ENCODE measurements at places on chromosomes 7 and 10.

DNA sequence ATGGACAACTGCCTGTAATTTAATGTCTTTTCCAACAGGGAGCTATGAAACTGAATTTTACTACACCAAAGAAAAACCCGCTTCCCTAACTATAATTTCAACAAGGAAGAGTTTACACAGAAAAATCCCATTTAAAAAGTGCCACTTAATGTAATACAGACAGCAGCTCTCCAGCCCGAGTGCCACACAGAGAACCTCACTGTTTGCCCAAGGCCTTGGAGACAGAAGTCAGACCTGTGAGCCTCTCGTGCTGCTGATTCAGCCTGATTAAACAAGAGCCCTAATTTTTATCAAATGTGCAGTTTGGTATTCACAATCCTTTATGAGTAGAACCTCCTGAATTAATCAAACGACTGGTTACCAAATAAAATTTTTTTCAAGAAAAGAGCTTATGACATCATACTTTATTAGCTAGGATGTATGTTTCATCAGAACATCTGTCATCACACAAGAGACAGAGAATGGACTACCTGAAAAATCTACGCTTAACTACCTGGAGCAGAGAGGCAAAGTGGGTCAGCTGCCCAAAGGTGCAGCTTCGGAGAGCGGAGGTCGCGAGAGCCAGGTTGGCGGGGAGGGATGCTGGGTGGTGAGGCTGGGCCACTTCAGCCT lies 543.6 kb downstream of the SDK1 start:
- no peak overlapping the region for H3K4me3 ChIP-seq
- no peak overlapping the region for H3K27ac ChIP-seq
- no peaks in the 10 kb centered on the region for H3K36me3 ChIP-seq
- no peaks in the 10 kb centered on the region for H3K4me1 ChIP-seq

DNA sequence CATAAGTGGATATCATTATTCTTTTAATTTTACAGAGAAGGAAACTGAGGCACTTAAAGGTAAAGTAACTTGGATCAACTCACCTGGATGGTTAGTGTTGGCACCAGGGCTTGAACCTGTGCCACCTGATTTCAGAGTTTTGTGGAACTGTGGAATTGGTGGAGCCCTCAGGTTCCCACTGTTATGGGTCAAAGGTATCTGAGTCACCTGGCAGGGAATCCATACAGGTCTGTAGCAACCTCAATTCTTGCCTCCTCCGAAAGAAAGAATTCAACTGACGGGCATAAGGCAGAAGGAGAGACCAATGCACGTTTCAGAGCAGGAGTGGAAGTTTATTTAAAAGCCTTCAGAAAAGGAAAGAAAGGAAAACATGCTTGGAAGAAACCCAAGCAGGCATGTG lies 25.2 kb upstream of the ADAMTS14 start:
- H3K36me3 ChIP-seq: no peaks in the 10 kb centered on the region
- no peak overlapping the region for H3K4me3 ChIP-seq
- H3K27me3 ChIP-seq: no peaks in the 10 kb centered on the region
- no peak for DNase-seq
- H3K4me1 ChIP-seq: no peaks in the 10 kb centered on the region
- no peak overlapping the region for H3K27ac ChIP-seq

DNA sequence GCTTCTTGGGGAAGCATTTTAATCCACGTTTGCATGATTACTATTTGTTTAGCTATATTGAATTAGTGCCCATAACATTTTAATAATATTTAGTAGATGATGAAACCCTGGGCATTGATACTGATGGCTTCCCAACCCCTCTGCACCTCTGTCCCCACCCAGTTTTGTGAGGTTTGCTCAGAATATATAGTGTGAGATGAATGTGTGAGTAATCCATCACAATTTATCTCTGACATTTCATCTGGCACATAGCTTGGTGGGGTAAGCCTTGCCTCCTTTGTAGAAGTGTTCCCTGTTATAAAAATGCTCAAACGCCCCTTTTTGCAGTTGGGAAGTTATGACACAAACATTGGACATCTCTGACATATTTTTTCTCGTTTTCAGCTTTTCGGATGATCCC lies 104.2 kb downstream of the WNT2 start:
- no peak overlapping the region for H3K27ac ChIP-seq
- H3K36me3 ChIP-seq: no peaks in the 10 kb centered on the region
- no peaks in the 10 kb centered on the region for H3K4me1 ChIP-seq
- no peak overlapping the region for H3K4me3 ChIP-seq
- no peak for DNase-seq

DNA sequence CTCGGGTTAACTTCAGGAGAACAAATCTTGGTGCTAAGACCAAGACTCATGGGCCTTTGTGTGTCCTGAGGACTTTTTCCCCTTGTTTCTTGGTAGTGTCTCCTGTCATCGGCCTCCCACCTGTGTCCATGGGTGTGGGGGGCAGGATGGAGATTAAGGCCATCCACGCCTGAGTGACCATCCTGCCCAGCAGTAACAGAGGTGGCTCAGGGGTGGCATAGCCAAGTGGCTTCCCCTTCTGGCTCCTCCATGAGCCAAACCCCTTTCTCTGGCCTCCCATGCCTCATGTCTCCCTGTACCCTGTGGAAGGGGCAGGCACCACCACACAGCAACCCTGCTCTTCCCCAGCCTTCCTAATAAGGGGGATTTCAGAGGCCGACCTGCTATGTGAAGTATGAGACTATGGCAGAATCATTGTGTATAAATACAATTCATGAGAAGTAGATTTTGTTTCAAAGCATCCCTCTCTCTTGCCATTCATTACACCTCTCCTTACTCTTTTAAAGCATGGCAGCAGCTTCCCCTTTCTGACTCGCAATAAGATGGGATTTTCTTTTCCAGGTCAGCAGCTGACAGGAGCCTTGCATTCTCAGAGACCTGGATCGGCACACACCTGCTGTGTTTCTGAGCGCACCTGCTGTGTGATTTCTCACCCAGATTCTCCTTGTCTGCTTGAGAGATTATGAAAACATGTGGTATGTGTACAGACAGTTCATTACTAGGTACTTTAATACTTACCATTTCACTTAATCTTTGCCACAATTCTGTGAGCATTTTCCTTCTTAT lies 102.5 kb downstream of the XPNPEP1 start:
- DNase-seq: no peak
- H3K4me3 ChIP-seq: no peak overlapping the region
- no peaks in the 10 kb centered on the region for H3K27me3 ChIP-seq
- no peak overlapping the region for H3K27ac ChIP-seq

DNA sequence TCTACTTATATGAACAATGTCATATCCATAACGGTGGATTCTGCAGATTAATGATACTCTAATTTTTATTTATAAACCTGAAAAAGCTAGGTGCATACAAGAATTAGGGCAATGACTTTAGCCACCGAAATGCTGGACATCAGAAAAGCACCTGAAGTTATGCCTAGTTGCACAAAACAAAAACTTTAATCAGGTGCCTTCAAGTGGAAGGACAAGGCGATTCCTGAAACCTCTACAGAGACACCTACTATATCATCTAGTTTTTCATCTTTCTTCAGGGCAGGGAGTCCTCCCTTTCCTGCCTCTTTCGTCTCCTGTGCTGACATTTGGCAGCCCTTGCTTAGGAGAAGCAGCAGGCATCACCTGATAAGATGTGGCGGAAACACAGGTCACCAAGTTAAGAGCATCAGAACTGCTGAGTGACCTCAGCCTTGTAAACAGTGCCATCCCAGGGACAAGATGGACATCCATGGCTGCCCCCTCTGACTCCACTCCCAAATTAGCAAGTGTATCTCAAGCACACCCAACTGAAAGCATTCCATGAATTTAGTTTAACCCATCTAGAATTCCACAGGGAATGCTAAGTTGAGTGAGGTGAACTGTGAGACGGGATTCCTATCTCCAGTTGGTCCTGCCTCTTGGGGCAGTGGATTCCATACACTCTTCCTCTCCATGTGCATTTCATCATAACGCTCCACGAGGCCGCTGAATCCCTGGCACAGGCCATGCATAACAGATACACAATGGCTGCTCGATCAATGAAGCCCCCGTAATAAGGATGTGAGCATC lies 5.8 kb downstream of the ITPRIP start:
- H3K4me1 ChIP-seq: no peaks in the 10 kb centered on the region
- no peaks in the 10 kb centered on the region for H3K27me3 ChIP-seq
- no peaks in the 10 kb centered on the region for H3K36me3 ChIP-seq
- no peak overlapping the region for H3K4me3 ChIP-seq
- DNase-seq: no peak

DNA sequence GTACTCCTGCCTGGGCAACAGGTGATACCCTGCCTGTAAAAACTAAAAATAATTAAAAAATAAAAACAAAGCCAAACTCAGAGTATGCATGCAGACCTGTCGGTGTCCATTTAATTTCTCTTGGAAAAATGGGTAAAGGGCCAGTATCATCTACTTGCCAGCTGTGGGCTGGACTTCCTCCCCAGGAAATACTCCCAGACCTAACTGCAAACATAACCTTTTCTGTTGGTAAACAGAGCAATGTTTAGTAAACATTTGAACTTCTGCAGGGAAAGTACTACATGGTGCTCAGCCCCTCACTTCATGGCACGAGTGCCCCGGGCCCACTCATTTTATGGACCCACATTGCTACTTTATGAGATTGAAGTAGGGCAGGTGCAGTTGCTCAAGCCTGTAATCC lies 10.2 kb upstream of the TMEM248 start:
- H3K4me3 ChIP-seq: no peak overlapping the region
- H3K36me3 ChIP-seq: no peaks in the 10 kb centered on the region
- H3K27ac ChIP-seq: no peak overlapping the region
- no peaks in the 10 kb centered on the region for H3K4me1 ChIP-seq

DNA sequence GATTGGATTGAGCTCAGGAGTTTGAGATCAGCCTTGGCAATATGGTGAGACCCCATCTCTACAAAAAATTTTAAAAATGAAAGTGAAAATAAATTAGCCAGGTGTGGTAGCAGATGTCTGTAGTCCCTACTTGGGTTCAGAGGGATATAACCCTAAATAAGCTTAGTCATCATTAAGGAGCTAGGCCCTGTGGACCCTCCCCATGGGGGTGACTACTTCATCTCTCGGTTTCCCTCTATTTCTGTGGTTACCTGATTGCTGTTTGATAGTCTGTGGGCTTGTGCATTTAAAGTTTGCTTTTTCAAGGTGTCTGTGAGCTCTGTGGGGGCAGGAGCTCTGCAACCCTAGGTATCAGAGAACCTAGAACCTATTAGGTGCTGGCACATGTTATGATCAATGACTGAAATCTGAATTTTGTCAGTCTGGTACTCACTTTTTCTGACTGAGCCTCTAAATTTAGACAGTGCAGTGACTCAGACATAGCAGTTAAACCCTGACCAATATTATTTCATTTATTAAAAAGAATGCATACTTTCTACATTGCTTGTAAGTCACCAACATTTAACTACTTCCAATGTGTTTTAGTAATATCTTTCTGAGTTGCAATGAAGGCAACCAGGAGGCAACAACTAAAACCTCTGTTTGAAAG lies 8.1 kb upstream of the CUZD1 start:
- no peak overlapping the region for H3K27ac ChIP-seq
- no peaks in the 10 kb centered on the region for H3K36me3 ChIP-seq

DNA sequence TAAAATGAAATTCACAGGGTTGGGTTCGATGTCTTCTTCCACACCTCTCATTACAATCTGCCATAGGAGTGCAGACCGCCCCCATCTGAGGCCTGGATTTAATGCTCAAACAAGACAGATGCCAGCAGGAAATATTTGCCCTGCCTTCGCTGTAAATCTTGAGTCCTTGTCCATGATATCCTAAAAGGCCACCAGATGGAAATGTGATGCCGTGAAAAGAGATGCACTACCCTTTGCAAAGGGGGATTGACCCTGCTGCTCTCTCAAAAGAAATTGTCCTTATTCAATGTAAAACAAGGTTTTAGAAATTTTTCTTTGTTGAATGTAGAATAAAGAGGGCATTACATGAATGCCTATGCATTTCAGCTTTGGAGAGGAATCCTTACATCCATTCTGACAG lies 37.5 kb downstream of the AGAP4 start:
- no peak overlapping the region for H3K27ac ChIP-seq
- H3K36me3 ChIP-seq: no peaks in the 10 kb centered on the region
- H3K27me3 ChIP-seq: no peaks in the 10 kb centered on the region
- H3K4me1 ChIP-seq: no peaks in the 10 kb centered on the region
- DNase-seq: no peak
- H3K4me3 ChIP-seq: no peak overlapping the region

- H3K4me1 ChIP-seq: no peaks in the 10 kb centered on the region
- H3K27ac ChIP-seq: no peak within 1 kb of the TSS
- DNase-seq: no peak
- H3K36me3 ChIP-seq: no peaks in the 10 kb centered on the region
Measured at GRCh38 chr10:80289451-80290287, at the start of gene MAT1A. Gene MAT1A, minus strand, starts transcription at chr10:80289658. Its CDS starts 235 bp downstream, at chr10:80289423.

DNA sequence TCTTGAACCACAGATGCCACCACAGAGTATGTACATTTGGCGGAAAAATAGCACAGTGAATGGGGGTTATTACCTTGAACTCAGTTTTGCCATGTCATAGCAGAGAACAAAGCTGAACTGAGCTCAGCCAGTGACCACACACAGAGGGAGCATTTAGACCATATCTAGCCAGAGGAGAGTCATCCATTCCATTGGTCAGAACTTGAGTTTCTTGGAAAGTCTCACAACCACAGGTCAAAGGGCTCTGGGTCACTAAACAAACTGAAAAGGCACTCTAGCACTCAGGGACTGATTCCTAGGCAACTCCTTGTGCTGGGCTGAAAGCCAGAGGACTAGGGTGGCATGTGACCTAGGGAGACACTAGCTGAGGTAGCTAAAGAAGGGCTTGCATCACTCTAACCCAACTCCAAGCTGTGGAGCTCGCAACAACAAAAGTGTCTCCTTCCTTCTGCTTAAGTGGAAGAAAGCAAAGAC lies 239.7 kb upstream of the SEMA3D start:
- no peaks in the 10 kb centered on the region for H3K4me1 ChIP-seq
- no peak for DNase-seq
- no peak overlapping the region for H3K27ac ChIP-seq

DNA sequence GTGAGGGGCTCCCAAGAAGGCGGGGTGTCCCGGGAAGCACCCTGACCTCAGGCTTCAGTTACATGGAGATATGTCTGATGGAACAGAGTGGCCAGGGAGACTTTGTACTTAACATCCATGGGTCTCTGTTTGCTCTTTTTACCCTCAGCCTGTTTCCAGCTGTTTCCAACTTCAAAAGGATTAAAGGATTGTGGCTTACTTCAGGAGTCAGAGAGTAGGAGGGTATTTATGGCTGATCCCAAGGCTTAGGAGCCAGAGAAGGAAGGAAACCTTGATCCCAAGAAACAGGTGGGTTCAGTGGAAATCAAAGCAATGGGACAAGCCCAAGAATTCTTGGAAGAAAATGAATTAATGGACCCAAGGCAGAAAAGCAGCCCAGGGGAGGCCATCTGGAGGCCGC lies 37.7 kb upstream of the ZNF438 start:
- no peaks in the 10 kb centered on the region for H3K4me1 ChIP-seq
- H3K36me3 ChIP-seq: no peaks in the 10 kb centered on the region
- H3K4me3 ChIP-seq: no peak overlapping the region
- no peak overlapping the region for H3K27ac ChIP-seq

GRCh38 chr7:128934361-128935341 lies 3.1 kb upstream of the IRF5 start:
- no peaks in the 10 kb centered on the region for H3K36me3 ChIP-seq
- no peak overlapping the region for H3K27ac ChIP-seq
- no peaks in the 10 kb centered on the region for H3K27me3 ChIP-seq
- peaks cover 33% of the 10 kb centered on the region for H3K4me1 ChIP-seq
- DNase-seq: no peak
- H3K4me3 ChIP-seq: no peak overlapping the region

GRCh38 chr10:124659380-124659779 lies 84.8 kb downstream of the FAM53B start:
- no peak overlapping the region for H3K27ac ChIP-seq
- no peaks in the 10 kb centered on the region for H3K36me3 ChIP-seq
- no peak overlapping the region for H3K4me3 ChIP-seq
- H3K27me3 ChIP-seq: no peaks in the 10 kb centered on the region

All from MM.1S (cell line).